ENCODE measurements at places on chromosomes 7 and 10. TPM values are rescaled to one million over a fixed set of nuclear protein-coding genes. Genes with fewer than 3 reads are reported as not detected.

GRCh38 chr10:86979296-86979818 lies 11.1 kb downstream of the ADIRF start:
- no peak for DNase-seq

- no peak for DNase-seq
Measured at GRCh38 chr7:122311050-122311700, 6.6 kb upstream of the FEZF1 start.

GRCh38 chr10:62231371-62231770 lies 37.3 kb downstream of the RTKN2 start:
- DNase-seq = no peak

DNA sequence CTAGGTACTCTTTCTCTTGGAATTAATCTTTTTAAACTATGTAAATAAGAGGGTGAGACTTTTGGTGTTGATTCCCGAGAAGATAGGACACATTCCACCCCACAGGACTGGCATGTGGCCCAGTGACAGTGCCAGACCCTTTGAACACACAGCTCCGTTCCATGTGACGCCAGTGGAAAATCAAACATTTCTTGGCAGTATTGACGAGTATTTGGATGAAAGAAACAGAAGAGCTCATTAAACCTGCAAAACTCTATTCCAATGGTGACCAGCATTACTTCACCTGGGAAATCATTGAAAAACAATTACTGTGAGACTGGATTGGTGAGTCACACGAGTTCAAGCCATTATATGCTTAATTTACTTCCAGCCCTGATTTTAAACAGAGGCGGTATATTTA lies 25.8 kb downstream of the AKR1E2 start:
- DNase-seq = no peak

DNA sequence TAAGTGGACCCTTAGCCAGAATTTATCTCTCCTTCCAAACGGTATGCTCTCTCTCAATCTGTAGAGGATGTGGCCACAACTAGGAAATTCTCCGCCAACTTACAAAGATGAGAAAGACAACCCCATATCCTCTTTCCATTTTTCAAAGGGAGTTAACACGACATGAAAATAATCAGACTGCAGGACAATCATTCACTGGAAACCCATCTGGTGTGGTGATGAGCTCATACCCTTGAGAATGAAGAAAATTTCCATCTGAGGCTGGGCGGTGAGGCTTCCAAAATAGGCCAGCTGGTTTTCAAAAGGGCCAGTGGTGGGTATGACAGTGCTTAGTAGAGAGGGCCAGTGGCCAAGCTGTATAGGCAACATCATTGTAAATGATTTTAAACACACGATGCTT lies 369.6 kb downstream of the FRMD4A start:
- DNase-seq = no peak

DNA sequence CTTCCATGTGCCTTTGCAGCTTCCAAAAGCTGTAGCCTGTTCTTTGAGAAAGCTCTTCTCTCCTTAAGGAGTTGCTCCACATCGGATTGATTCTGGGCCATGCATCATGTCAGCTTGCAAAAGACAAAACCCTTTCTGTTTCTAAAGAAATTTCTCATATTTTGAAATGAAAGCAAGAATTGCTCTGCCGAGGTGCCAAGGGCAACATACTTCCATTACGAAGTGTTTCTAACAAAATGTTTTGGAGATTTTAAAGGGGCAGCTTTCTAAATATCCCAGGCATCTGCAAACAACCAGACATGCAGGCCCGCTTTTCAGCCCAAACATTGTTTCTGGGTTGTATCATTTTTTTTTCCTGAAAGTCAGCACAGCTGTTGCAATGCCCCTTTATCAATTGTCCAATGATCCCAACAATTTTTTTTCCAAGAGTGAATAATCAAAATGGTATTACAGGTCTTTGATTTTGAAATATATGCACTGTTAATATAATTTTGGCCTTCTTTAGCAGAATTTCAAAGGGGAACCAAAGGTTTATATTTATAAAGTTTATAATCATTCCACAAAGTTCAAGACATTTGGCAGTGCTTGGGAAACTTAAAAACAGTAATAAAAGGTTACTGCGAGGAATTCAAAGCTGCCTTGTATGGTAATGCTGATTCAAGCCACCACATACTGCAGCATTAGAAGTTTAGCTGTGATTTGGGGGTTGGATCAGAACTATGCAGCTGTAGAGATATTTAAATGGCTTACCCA lies 61.0 kb downstream of the TES start:
- DNase-seq = no peak

DNA sequence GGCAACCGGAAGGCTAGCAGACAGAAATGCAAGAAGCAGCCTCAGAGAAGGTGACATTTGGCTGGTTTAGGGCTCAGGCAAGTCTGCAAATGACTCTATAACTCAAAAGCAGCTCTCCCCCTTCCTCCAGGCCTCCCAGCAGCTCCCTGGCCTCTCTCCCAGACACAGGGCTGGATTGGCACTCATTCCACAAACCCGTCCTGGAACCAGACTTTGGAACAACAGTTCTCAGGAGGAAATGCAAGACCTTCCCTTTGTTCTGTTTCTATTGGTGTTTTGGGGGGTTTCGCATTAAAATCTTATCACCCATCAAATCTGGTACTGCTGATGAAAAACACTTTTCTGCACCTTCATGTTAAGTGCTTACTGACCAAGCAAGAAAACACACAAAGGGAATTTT lies 40.3 kb upstream of the EFCAB10 start:
- DNase-seq = no peak

- no peak for DNase-seq
Measured at GRCh38 chr7:134933460-134934068, 52.7 kb upstream of the AGBL3 start.

DNA sequence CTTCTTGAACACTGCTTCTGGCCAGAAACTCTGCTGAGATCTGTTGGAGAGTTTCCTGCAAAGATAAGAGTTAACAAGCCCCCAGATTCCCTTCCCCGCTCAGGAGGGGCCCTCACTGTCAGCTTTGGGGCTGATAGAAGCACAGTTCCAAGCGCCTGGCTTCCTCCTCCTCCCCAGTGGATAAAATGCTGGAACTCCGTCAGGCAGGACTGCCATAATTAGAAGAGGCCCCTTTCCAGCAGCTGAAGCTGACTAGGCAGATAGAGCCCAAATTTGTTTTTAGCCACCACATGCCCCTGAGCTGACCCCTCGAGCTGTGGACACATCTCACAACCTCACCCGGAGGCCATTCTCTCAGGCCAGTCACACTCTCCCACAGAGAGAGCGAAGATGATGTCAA lies 89.4 kb downstream of the TBXAS1 start:
- no peak for DNase-seq

- no peak for DNase-seq
Measured at GRCh38 chr7:104852386-104852785, 161.6 kb upstream of the KMT2E start.

DNA sequence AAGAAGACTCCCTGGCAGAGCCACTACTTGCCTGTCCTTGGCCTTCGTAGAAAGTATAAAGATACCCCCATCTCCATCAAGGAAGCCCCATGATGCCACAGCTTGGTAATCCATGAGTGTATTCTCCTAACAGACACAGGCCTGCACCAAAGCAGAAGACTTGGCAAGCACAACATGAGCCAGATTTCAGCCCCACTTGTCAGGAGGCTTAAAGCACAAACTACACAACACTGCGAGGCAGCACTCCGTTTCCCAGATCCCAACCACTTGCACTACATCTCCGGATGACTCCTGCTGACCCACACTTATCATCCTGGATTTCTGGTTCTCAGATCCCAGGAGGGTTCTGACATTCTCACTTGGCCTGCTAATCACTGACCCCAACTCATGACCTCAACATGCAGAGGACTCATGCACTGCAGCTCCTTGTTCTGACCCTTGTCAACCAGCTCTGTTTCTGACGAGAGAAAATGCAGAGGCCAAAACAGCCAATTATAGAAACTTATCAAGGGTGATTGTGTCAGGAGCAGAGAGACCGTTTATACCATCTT lies 100.8 kb downstream of the RELN start:
- DNase-seq = no peak

DNA sequence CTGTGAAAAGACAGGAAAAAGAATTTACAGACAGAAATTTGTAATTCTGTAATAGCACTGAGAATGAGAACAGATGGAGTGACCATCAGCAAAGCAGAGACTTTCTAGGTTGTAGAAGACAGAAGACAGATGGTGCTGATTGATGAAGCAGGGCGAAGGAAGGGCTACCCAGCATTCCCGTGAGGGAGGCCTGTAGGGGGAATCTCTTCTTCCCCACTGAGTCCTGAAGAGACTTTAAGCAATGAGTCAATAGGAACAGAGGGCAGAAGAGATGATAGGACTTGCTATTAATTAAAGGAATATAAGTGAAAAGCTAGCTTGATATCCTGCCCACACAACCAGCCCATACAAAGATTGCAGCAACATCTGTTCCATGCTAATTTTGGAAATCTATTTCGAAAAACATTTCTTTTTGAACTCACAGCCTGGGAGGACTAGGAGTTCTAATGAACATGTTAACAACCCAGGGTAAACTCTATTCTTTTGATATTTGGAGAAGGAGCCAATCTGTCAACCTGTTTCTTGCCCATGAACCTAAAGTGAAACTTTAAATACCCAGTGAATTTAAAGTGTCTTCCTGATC lies 44.1 kb downstream of the RALA start:
- no peak for DNase-seq

GRCh38 chr10:87886635-87887034 lies 23.2 kb downstream of the PTEN start:
- DNase-seq = no peak

PILRA gene
- 3.4 TPM for total RNA-seq

RADIL gene
- total RNA-seq = 0.12 TPM

AUTS2 gene
- 9.5 TPM for total RNA-seq

Measured in activated CD8-positive, alpha-beta memory T cell treated with anti-CD3 and anti-CD28 coated beads, Interleukin-2, amount 10 ng/mL, durations not matched to agents 7 days and 5 days (primary cell).